Naive thymus-derived CD8-positive, alpha-beta T cell (primary cell): ENCODE measurements at places on chromosomes 3 and 15.
A peak's percentile ranks its signal among the peaks of the same experiment; 100 is the strongest.

DNA sequence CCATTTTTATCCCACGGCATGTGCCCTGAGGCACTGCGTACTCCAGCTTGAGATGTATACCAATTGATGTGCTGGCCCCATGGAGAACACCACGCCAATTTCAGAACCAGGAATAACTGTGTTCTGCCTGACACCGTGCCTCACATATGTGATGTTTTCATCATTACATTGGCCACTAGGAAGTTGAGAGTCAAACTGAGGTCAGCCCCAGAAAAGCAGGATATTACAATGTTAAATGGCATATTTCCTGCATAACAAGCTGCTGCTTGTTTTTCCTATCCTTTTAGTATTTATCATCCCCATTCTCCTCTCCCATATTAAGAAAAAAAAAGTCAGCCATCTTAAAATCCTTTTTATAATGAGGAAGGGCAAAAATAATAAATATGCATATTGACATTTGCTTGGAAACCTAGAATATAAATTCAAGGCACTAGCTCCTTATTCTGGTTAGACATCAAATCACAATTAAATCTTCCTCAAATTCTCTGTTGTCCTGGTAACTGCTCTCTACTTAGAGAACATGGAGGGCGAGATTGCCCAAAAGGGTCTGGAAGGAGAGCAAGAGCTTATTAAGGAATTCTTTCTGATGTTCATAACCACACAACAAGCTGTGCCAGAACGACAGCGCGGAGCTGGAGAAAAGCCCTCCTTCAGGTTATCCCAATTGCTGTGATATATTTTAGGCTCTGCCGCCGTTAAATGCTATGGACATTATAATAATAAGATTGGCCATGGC is 112.6 kb downstream of the UACA start:
- H3K27me3 ChIP-seq: peaks cover 9% of the 10 kb centered on the region
- no peaks in the 10 kb centered on the region for H3K36me3 ChIP-seq
- H3K27ac ChIP-seq: no peak overlapping the region
- no peaks in the 10 kb centered on the region for H3K4me1 ChIP-seq
- no peak overlapping the region for H3K4me3 ChIP-seq
- DNase-seq: no peak

DNA sequence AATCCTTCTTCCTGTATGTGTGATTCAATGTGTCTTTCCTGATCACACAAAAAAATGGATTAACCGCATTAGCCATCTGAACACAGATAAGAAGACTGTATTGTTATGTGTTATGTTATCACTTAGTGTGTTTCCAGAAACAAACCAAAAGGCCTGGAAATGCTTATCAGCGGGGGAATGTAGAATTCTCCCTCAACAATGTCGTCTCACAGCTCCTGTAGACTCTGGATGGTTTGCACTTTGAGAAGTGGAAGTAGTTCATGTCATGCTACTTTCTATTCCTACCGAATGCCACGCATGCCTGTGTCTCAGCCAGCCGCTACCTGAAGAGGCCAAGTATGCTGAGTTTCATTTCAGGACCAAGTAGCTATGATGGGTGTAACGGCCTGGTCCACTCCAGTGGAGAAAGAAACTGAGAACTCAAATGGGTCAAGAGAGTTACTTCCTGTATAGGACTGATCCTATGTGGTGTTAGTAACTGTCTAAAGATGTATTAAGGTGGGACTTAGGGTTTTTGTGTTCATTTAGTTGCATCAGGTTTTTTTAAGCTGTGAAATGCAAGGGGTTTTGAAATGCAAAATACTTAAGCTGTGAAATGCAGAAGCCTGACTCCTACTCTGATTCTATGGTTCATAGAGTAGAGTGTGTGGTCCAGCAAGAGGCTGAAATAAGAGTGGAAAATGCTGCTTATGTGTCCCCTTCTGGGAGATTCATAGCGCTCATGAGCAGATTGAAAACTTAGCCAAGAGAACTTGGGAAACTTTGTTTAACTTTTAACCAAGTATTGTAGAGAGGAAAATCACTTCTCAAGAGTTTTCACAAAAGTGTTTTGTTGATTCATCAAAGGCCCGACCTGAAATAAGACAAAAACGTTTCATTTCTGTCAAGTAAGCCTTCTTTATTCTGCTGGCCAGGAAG is 118.5 kb upstream of the LMOD3 start:
- no peaks in the 10 kb centered on the region for H3K27me3 ChIP-seq
- no peak overlapping the region for H3K4me3 ChIP-seq
- no peaks in the 10 kb centered on the region for H3K36me3 ChIP-seq
- peaks cover 10% of the 10 kb centered on the region for H3K4me1 ChIP-seq
- no peak for DNase-seq
- H3K27ac ChIP-seq: no peak overlapping the region

DNA sequence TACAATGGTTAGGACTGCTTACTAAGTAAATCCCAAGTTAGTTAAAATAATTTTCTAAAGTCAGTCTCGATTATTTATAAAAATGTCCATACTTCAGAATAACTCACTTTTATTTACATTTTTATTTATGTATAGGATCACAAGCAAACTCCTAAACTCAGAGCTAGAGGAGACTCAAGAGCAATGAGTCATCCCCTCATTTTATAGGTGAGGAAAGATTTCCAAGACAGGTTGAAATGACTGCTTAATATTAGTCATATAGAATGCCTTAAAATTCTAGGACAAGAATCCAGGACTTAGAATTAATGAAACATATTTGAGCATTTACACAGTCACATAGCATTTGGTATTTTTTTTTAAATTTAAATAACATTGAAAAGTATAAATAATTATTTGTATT is 983.8 kb downstream of the SI start:
- no peaks in the 10 kb centered on the region for H3K4me1 ChIP-seq
- H3K36me3 ChIP-seq: no peaks in the 10 kb centered on the region
- no peaks in the 10 kb centered on the region for H3K27me3 ChIP-seq
- no peak overlapping the region for H3K4me3 ChIP-seq
- H3K27ac ChIP-seq: no peak overlapping the region
- DNase-seq: no peak

DNA sequence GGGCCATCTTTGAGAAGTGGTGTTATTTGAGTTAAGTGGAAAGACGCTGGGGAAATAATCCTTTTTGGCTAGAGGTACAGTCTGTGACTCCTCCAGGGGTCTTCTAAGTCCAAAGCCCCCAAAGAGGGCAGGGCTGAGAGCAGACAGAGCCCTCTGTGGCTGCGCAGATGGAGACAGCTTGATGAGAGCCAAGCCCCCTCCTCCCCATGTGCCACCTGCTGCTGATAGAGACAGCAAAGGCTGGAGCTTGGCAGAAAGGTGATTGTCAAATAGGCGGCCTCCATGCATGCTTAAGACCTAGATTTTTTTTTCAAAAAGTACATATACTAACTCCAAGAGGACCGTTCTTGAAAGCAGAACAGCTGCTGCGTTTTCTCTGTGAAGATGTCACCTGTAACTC is 72.4 kb downstream of the CRYGS start:
- no peaks in the 10 kb centered on the region for H3K27me3 ChIP-seq
- H3K27ac ChIP-seq: no peak overlapping the region
- no peak for DNase-seq
- H3K4me1 ChIP-seq: no peaks in the 10 kb centered on the region
- no peak overlapping the region for H3K4me3 ChIP-seq
- H3K36me3 ChIP-seq: no peaks in the 10 kb centered on the region

GRCh38 chr3:107523289-107523538 is 452 bp downstream of the BBX start:
- H3K4me1 ChIP-seq: peaks cover 13% of the 10 kb centered on the region
- peak; percentile 67 for DNase-seq
- H3K4me3 ChIP-seq: peak overlapping the region; percentile 99
- peak overlapping the region; percentile 96 for H3K27ac ChIP-seq
- no peaks in the 10 kb centered on the region for H3K27me3 ChIP-seq

GRCh38 chr15:90581771-90582352 is 52.1 kb downstream of the CRTC3 start:
- peak overlapping the region; percentile 96 for H3K27ac ChIP-seq
- H3K4me1 ChIP-seq: peaks cover 83% of the 10 kb centered on the region
- peaks cover 2% of the 10 kb centered on the region for H3K36me3 ChIP-seq
- no peaks in the 10 kb centered on the region for H3K27me3 ChIP-seq

- H3K36me3 ChIP-seq: no peaks in the 10 kb centered on the region
- H3K27ac ChIP-seq: no peak overlapping the region
- no peak for DNase-seq
- peaks cover 61% of the 10 kb centered on the region for H3K27me3 ChIP-seq
- H3K4me1 ChIP-seq: peaks cover 13% of the 10 kb centered on the region
- no peak overlapping the region for H3K4me3 ChIP-seq
Measured at GRCh38 chr15:89374086-89374981, 39.7 kb upstream of the POLG start.

GRCh38 chr15:75037685-75038084 is 14.3 kb downstream of the PPCDC start:
- H3K4me1 ChIP-seq: peaks cover 27% of the 10 kb centered on the region
- no peaks in the 10 kb centered on the region for H3K36me3 ChIP-seq
- no peak for DNase-seq
- H3K27me3 ChIP-seq: no peaks in the 10 kb centered on the region

DNA sequence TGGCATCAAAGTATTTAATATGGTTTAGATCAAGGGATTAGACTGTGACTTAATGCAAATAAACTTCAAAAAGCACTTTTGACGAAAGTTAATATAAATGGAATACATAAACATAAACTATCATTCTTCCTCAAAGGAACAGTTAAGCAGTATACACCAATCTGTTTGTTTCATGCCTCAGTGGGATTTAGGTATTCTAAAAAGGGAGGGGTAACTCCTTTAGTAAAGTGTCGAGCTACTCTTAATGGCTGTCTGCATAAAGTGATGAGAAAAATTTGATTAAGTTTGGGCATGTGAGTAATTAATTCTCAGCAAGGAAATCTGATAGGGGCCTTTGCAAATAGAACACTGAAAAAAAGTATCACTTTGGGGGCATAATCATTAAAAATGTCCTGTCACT is 176.9 kb downstream of the FRMD5 start:
- no peak overlapping the region for H3K4me3 ChIP-seq
- DNase-seq: no peak
- no peaks in the 10 kb centered on the region for H3K4me1 ChIP-seq
- peaks cover 5% of the 10 kb centered on the region for H3K27me3 ChIP-seq

DNA sequence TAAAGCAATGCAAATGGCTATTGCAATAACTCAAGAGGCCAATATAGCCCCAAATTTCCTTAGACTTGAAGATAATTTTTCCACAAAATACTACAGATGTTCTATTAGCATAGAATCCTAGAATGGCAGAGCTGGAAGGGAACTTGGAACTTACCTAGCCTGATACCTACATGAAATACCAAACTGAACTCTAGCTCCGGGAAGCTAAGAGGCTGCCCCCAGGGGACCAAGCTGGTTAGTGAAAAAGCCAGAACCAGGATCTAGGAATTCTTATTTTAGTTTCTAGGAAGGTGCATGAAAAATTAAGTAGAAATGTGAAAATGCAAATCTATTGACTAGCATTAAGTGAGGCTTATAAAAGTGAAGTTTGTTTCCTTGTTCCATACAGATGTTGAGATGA is 256.0 kb upstream of the CBLB start:
- H3K4me3 ChIP-seq: no peak overlapping the region
- DNase-seq: no peak
- no peaks in the 10 kb centered on the region for H3K27me3 ChIP-seq
- no peaks in the 10 kb centered on the region for H3K4me1 ChIP-seq
- no peaks in the 10 kb centered on the region for H3K36me3 ChIP-seq

- H3K36me3 ChIP-seq: no peaks in the 10 kb centered on the region
- DNase-seq: peak; percentile 40
- peaks cover 58% of the 10 kb centered on the region for H3K4me1 ChIP-seq
Measured at GRCh38 chr3:186515125-186515524, 29.1 kb downstream of the CRYGS start.
